ENCODE measurements at places on chromosomes 3 and 15.

GRCh38 chr15:67783303-67783702, 42.0 kb upstream of the SKOR1 start:
- no peak for DNase-seq

DNA sequence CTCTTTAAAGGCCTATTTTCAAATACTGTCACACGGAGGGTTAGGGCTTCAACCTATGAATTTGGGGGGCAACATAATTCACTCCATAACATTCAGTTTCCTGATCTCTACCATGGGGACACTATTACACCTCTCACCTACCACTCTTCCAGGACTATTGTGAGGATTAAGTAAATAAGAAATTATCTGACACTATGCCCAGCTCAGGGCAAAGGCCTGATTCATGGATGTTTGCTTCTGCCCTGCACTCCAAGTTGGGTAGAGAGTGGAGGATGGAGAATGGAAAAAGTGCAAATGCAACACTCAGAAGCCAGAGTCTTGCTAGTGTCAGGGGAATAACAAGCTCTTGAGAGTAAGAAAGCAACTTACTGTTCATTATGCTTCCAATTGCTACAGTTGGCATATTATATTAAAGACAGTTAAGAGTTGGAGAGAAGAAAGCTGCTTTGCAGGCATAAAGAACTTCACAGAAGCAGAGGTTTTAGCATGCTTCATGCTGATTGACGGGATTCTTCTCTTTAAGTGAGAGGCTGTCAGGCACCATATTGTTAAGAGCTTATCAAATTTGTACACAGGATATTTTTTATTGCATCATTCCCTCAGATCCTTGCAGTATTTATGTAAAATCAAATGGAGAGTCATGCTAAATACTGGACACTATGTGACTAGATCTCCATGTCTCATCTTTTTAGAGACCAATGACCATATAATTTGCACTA, 375.3 kb downstream of the VPS13C start:
- no peak for DNase-seq

DNA sequence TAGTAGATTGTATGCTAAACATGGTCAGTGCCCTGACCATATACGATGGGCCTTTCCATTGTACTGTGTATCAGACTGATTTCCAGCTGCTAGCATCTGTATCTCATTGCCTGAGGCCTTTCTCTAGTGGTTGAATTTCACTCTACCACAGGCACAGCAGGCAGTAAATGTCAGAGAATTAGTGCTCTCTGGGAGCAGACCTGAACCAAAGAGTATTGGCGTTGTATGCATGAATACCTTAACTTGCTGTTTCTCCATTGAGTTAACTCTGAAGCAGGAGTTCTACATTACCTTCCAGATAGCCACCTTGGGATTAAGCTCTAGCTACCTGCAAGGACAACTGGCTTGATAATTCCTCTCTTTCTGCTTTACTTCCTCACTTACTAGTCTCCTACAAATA, 439.2 kb upstream of the EPHA3 start:
- no peak for DNase-seq

GRCh38 chr15:71812966-71813722, 2.8 kb downstream of the NR2E3 start:
- no peak for DNase-seq

GRCh38 chr3:54131026-54131605, 8.8 kb downstream of the CACNA2D3 start:
- DNase-seq = no peak

GRCh38 chr3:114686621-114687020, 392.8 kb downstream of the TIGIT start:
- no peak for DNase-seq

- no peak for DNase-seq
Measured at GRCh38 chr15:52448011-52448890, 80.4 kb downstream of the MYO5A start.

DNA sequence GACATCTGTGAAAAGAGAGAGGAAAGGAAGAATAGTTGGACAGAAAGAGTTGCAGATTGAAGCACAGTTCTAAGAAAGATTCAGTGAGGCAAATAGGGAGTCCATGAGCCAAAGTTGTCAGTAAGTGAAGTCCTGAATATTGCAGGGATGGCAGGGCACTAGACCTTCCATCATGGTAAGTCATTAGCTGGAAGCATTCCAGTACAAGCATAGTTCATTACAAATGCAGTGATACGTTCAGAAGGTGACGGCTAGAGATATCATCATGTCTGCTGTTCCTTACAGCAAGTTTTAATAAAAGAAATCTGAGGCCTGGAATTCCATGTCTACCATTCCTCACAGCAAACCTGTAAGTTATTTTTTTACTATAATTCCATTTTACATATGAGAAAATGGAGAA, 720.1 kb downstream of the GBE1 start:
- no peak for DNase-seq

DNA sequence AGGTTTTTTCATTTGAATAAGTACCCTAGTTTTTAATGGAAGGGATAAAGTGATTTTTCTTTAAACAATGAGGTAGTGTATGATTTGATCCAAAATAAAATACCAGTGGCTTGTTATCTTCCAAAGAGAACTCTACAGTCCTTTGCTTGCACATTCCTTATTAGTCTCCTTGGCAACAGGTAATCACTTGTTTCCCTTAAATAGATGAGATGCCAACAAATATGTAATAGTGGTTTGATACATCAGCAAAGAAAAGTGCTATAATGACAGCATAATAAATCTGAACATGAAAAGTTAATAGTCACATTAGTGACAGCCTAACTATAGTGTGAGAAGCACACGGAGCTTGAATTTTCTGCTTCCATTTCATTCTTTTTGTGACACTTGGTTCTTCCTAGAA, 360.2 kb downstream of the ZNF385D start:
- DNase-seq = no peak

GRCh38 chr3:131491775-131492174, 11.0 kb downstream of the MRPL3 start:
- DNase-seq = no peak

GRCh38 chr3:117427081-117427480, 717.5 kb downstream of the TUSC7 start:
- DNase-seq = no peak

DNA sequence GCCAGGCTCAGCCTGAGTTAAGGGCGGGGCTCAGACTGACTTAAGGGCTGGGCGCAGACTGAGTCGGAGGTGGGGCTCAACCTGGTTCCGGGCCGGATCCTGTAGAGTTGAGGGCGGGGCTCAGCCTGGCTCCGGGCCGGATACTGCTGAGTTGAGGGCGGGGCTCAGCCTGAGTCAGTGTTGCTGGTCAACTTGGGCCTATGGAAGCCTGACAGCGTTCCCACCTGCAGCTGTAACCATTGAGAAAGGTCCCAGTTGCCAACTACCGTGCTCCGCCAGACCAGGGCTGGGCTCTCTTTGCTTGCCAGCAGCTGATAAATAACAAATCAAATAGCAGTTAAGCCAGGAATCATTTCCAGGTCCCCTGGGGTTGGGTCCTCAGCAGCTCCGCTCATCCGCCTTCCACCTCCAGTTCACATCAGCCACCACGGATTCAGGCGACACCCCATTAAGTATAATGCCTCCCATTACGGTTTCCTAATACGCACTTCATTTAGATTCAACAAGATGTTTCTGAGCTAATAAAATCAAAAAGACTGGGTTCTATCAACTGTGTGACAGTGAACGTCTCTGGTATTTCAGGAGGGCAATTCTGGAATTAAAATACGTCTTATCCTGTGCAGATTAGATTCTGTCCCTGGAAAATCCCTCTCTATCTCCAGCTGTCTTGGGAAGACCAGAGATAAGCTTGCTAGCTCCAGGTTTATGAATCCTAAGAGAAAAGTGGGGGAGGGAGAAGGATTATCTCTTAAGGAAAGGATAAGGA, 7.3 kb downstream of the GRIP2 start:
- peak; percentile 66 for DNase-seq

DNA sequence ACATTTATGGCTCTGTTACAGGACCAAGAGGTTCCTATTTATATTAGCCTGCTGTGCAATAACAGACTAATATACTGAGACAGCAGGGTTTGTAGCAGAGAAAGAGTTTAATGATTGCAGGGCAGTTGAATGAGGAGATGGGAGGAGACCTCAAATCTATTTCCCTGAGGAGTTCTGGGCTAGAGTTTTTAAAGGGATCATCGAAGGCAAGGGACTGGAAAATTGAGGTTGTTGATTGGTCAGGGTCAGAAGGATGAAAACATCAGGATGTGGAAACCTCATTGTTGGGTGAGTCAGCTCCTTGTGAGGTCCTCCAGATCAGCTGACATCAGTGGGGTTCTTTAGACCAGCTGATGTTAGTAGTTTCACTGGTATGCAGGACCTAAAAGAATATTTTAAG, 60.6 kb upstream of the GOLGA8B start:
- no peak for DNase-seq

- DNase-seq = no peak
Measured at GRCh38 chr3:107216711-107217110, 160.5 kb upstream of the CCDC54 start.

DNA sequence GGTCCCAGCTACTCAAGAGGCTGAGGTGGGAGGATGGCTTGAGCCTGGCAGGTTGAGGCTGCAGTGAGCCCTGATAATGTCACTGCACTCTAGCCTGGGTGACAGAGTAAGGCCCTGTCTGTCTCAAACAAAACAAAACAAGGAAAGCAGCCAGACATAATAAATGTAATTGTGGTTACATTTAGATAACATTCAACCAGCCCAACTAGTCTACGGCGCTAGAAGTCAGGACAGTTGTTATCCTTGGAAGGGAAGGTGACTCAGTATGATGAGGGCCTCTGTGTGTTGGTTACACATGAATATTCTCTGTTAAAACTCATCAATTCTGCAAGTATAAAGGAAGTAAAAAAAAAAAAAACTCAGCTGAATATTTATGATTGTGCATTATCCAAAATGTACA, 27.0 kb upstream of the CSPG5 start:
- DNase-seq = no peak

DNA sequence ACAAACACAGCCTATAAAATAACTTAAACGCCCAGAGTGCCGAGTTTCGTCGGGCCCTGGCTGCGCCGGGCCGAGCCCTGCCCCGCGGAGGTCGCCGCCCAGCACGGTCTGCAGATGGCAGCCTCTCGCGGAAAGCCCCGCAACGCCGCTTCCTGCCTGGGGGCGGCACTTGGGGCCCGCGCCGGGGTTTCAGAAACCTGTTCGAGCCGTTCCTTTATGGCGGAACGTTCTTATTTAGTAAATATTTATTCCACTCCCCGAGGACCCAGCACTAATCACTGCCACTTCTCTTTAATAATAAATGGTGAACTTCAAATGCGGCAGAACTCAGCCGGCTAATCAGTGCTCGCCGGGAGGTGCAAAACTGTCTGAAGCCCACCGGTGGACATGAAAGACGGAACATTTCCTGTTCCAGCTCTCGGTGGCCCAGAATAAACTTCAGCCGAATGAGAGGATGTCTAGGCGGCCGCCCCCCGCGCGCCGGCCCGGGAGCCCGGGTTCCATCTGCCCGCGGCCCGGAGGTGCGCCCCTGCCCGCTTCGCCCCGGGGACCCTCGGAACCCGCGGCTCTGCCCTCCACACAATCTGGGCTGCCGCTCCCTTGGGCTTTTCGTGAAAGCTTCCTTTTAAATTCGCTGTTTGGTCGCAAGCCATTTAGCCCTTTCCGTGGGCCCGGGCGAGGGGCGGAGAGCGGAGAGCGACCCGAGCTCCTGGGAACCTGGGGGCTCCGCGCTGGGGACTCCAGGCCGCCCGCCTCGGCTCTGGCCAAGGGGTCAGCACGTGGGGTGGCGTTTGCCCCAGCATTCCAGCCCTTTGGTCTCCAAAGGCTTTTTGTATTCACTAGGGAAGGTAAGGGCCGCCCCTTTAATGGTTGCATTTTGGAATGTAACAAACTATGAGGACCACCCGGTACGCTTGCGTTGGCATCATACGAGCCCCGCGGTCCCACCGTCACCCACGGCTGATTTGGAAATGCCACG, 110.8 kb upstream of the ATP11B start:
- DNase-seq = peak; percentile 30

- DNase-seq = no peak
Measured at GRCh38 chr3:50251220-50251619, 15.2 kb downstream of the GNAI2 start.

DNA sequence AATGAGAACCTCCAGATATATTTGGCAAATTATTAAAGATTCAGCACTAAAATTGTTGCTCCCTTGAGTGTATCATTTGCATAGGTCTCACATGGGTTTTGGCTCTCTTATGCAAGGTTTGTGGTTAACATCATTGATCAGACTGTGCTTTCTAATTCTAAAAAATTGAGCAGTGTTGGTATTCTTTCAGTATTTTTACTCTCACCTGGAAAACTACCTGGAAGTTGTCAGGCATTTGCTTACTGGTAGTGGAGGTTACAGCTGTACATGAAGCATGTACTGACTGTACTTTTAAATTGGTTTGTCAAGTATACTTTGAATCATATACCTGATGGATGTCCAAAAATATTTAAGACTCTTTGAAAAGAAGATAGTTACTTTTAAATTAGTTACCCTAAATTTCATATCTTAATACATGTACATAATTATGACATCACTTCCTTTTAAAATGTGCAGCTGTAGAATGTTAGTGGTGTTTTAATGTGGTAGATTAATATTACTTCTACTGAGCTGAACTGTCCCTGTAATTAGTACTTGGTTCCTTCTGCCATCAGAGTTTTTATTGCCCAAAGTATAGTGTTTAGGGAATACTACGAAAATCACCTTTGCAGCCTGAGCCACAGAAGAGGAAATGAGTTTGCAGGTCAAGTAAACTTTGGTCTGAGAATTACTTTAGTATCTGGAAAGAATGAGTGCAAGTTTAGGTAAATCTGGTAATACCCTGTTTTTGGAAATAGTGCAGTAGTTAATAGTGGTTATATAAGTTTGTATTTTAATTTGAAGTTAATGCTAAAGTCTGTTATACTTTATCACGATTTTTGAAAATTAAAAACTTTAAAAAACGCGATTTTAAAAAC, 2.8 kb downstream of the CHD2 start:
- peak; percentile 2 for DNase-seq

DNA sequence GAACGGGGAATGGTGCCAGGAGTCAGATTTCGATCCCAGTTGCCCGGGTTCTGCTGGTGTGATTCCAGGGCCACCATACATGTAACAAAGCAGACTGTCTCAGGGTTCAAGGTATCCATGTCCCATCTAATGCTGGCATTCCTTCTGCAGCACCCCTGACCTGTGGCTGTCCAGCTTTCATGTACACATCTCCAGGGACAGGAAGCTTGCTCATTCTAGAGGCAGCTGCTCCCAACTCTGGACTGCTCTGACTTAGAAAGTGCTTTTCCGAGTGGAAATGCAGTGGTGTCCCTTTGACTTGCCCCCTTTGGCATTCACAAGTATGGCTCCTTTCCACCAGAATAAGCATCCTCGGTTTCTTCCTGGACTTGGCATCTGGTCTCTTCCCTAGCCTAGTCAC, 30.9 kb downstream of the PML start:
- DNase-seq = no peak

GRCh38 chr3:157136647-157137387, 23.1 kb downstream of the CCNL1 start:
- peak; percentile 46 for DNase-seq

GRCh38 chr3:144470666-144471065, 499.0 kb downstream of the DIPK2A start:
- no peak for DNase-seq
